ENCODE measurements at places on chromosomes 5 and 9.

DNA sequence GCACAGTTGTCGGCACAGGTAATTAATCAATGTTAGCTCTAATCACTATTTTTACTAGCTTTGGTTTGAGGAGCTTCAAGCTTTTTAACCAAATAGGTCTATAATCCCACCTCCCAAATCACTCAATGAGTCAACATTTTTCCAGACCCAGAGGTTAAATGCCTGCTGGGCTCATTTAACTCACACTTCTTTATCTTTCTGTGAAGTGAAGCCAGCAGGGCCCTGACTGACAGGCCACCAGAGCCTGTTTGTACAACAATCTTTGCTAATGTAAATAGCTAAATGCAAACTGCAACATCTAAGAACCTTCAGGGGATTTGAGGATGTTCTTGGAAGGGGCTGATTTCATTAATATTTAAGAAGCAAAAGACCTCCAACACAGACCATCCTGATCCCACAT is 98.4 kb upstream of the NREP start:
- DNase-seq: no peak

DNA sequence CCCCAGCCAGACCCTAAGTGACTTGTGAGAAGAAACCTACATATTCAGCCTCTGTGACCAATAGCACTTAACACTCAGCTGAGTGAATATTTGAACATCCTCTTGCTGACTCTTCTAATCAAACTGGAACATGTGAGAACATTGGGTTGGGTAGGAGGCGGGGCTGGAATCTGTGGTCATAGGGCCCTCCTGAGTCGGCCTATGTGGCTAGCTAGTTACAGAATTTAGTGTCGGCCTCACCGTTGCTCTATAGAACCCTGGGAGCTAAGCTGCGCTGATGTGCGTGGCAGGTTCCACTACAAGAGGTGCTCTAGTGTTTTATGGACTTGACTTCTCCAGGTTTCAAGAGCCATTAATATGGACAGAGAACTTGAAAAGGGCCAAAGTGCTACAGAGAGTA is 138.8 kb downstream of the DROSHA start:
- DNase-seq: no peak

GRCh38 chr5:132227235-132227484 is 493 bp downstream of the P4HA2 start:
- DNase-seq: no peak

DNA sequence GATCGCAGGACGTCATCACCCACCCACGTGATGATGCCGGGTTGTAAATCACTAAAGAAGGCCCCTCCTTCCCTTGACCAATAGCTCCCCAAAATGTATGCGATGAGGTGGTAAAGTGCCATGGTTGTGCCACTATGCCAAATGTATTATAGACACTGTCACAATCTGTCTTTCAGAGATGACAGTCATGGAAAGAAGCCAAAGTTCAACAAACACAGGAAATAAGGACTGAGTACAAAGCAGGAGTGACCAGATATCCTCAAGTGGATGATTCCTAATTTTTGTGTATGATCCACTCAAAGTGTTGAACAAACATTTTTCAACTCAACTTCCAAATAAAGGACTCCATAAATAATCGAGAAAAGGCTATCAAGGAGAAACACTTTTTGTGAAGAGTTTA is 12.5 kb downstream of the GLIS3 start:
- no peak for DNase-seq

DNA sequence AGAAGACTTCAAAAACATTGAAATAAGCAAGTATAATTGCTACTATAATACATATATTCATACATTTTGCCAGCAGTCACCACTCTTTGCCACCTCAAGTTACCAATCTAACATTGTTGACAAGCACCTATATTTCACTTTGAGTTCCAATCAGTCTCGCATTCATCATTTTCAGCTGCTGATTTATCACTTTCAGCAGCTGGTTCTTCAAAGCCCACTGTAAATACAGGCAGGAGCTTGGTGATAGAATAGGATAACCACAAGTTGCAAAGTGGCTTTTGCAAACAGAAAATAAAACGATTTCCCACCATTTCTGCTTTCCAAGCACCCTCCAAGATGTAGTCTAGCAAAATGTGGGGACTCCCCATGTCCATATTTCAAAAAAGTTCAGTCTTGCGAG is 114.2 kb upstream of the ITGA1 start:
- DNase-seq: no peak

DNA sequence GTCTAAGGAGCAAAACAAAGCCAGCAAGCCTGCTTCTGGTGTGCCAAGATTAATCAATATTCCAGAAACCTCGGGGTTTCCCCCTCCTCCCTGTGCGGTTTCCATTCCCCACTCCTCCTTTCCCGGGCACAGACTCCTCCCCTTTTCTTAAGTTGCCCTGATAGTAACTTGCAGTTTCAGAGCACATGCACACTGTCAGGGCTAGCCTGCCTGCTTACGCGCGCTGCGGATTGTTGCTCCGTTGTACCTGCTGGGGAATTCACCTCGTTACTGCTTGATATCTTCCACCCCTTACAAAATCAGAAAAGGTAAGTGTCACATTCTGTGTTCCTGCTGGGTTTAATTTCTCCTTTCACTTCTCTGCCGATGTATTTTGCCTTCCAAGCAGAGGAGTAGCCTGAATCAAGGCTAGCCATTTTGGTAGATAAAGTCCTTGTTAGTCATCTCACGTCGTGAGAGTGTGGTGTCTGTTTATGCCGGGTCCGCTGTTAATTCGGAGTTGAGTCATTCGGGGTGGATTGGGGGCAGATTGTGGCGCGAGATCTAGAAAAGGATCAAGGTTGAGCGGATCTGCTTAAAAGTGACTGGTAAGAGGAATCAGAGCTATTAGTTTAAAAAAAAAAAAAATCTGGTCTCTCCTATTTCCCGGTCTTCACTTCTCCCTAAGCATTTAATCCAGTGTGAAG is at the start of gene SLC1A3:
Gene SLC1A3 (plus strand): TSS at position 179 of the 686 bp plus-strand sequence. CDS start 1,818 bp downstream, outside the sequence.
- DNase-seq: peak; percentile 26

GRCh38 chr5:74424162-74424868 is 216.2 kb downstream of the ENC1 start:
- no peak for DNase-seq

- DNase-seq: no peak
Measured at GRCh38 chr5:132771503-132771998, 5.5 kb downstream of the SEPTIN8 start.

GRCh38 chr9:136292591-136293448 is 11.1 kb downstream of the CCDC187 start:
- no peak for DNase-seq

DNA sequence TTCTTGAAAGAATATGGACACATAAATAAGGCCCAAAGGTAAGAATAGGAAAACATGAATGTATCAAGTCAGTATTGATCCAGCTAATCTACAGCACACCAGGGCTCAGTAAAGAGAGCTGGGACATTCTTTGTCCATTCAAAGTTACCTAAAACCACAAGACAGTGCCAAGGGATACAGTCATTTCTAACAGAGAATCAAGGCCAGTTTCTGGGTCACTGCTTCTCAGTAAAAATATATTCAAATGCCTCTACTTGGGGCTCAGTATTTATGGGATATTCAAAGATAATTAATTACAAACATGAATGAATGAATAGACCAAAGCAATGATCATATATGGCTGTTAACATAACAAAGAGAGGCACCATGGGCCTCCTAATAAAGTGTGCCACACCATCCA is 34.9 kb downstream of the MTMR12 start:
- DNase-seq: no peak

GRCh38 chr9:33254211-33254610 is 10.3 kb downstream of the BAG1 start:
- no peak for DNase-seq

DNA sequence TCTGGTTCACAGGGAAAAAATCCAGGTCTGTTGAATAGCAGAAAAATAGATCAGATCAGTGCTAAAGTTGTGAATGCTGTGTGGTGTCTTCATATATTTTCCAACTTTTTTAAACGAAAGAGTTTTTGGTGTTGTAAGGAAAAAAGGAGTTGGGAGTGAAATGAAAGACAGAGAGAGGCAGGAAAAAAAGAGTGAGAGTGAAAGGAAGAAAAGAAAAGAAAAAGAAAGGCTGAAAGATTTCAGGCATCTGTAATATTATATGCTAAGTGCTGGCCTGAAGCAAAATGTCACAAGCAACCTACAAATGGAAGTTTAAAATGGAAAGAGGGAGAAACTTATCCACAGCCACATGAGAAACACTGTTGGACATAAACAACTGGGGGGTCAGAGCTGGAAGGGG is 124.4 kb downstream of the EBF1 start:
- DNase-seq: no peak

GRCh38 chr5:80140496-80140895 is 105.3 kb downstream of the THBS4 start:
- DNase-seq: no peak

GRCh38 chr9:34627716-34628655 is 880 bp downstream of the ARID3C start:
- DNase-seq: no peak

DNA sequence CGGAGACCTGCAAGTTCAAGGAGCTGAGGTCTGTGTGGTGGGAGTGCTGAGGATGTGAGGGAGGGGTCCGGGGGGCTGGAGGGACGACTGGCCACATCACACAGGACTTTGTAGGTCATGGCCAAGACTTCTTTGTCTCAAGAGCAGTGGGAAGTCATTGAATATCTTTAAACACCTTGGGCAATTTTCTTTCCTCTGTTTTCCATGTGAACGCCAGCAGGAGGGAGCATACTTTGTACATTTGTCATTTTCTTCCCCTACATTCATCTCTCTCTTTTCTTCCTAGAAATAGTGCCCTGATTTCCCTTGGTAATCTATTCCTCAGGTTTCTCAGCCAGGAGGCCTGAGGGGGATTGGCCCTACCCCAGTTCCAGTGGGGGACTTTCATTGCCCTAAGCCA is 153.7 kb upstream of the MSX2 start:
- no peak for DNase-seq

DNA sequence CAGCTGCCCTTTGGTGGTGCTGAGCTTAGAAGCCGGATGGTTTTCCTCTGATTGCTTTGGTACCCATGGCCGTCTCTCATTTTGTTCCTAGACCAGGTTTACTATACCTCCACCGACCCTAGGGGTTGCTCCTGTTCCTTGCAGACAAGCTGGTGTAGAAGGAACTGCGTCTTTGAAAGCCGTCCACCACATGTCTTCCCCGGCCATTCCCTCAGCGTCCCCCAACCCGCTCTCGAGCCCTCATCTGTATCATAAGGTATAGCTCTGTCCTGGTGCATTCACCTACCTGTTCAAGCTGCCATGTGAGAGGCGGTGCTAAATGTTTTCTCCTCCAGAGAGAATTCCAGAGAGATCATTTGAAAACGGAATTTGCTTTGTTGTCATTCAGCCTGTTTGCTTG is 39.5 kb downstream of the TENT4A start:
- DNase-seq: no peak

GRCh38 chr9:122382901-122383850 is 12.4 kb downstream of the PTGS1 start:
- DNase-seq: no peak

- DNase-seq: no peak
Measured at GRCh38 chr5:176131771-176132170, 106.5 kb upstream of the SIMC1 start.

DNA sequence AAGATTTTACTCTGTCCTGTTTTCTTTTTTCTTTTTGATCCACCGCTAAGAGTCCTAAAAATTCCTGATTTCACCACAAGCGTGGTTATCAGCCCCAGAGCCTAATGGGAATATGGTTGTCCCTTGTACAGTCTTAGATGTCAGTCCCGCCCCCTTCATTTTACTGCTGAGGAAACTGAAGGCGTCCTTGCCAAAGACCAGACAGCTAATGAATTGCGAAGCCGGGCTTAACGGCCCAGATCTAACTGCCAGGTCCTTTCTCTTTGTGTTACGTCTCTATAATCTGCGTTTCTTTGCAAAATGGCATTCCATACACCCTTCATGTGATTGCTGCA is 497 bp downstream of the NSA2 start:
- DNase-seq: peak; percentile 34

- no peak for DNase-seq
Measured at GRCh38 chr9:89442501-89442978, 55.4 kb downstream of the SEMA4D start.

GRCh38 chr9:16726029-16726428 is 144.4 kb downstream of the BNC2 start:
- no peak for DNase-seq

GRCh38 chr5:96648593-96648992 is 13.6 kb upstream of the CAST start:
- DNase-seq: no peak

GRCh38 chr5:155765715-155766114 is 561.2 kb upstream of the SGCD start:
- no peak for DNase-seq

DNA sequence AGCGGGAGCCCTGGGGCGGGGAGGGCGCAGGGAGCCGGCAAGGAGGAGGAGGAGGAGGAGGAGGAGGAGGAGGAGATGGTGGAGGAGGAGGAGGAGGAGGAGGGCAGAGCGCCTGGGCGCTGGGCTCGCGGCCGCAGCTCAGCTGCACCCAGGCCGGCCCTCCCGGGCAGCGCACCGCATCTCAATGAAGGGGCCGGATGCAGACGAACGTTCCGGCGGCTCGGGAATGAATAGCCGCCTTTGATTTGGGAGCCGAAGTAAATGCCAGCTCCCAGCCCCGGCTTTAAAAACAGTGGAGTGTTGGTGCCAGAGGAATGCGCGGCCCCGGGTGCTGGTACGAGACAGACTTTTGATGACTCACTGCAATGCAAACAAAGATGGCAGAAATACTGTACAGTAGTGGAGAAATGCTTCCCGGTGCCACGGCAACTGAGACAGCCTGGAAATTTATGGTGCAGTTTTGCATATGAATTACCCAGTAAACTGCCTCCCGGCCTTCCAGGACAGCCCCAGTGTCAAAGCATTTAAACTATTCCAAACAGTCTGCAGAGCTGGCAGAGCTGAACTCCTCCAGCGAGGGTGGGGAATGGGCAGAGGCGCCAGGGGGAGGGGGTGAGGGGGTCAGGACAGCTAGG is 43.1 kb downstream of the NACC2 start:
- DNase-seq: peak; percentile 86

GRCh38 chr9:109506097-109506712 is 8.1 kb upstream of the PTPN3 start:
- DNase-seq: no peak

- DNase-seq: no peak
Measured at GRCh38 chr5:132454361-132454760, 36.2 kb downstream of the IRF1 start.

GRCh38 chr5:153952893-153953292 is 85.8 kb downstream of the FAM114A2 start:
- DNase-seq: no peak

DNA sequence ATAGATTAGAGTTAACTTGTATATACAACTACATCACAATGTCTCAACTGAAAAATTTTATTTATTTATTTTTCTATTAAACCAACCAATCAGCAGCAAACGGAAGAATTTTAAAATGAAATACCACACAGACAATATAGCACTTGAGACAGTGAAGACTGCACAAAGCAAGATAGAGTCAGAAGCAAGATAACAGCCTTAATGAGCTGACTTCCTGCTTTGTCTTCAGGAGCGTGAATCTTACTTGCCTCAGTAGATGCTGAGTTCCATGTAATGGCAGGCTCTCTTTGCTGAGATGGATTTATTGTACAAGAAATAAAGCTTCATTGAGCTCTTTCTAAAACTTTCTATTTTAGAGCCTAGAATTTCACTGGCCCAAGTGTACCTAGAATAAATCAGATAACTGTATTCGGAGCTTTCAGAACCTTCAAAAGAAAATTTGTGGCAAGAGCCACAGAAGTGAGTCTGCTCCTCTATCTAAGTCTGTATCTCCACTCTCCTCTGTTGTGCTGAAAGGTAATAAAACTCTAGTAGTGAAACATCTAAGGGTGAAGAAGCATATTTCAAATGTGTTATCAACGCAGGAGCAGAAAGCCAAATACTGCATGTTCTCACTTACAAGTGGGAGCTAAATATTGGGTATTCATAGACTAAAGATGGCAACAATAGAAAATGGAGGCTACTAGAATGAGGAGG is 83.3 kb upstream of the ANKRD55 start:
- DNase-seq: no peak

GRCh38 chr5:148827723-148828122 is 1.3 kb downstream of the ADRB2 start:
- no peak for DNase-seq

All from left colon (tissue), 2 donors.